NCI-H226 (cell line): ENCODE measurements at places on chromosomes 13 and 19.
A peak's percentile ranks its signal among the peaks of the same experiment; 100 is the strongest.

DNA sequence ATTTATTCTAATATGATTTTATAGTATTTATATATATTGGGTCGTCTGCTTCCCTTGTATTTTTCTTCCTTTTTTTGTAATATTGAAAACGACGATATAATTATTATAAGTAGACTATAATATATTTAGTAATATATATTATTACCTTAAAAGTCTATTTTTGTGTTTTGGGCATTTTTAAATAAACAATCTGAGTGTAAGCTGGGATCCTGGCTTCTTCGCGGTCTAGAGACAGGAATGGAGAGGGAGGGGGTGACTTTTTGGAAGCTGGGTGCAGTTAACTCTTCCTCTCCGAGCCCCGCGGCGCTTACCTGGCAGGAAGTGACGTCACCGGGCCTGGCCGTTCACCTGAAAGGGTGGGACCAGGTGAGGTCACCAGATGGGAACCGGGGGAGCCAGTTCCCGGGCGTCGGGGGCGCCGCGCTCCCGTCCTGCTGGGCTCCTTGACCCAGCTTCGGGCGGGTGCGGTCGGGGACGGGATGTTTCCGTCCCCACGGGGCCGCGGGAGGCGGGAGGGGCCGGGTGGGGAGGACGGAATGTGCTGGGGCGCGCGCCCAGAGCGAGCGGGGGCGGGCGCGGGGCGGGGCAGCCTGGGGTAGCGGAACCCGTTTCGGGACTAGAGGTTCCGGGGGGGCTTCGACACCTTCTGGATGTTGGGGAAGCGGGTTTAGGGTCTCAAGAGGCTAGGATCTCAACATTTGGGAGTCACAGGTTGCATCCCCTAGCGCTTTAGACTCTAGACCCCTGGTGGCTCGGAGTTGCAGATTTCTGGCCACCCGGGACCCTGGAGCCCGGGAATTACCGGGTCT lies 2.8 kb downstream of the ZFP36 start:
- DNase-seq, result peak; percentile 53

- DNase-seq, result no peak
These were observed 194.6 kb upstream of the NBEA start for GRCh38 chr13:34747507-34747906.

DNA sequence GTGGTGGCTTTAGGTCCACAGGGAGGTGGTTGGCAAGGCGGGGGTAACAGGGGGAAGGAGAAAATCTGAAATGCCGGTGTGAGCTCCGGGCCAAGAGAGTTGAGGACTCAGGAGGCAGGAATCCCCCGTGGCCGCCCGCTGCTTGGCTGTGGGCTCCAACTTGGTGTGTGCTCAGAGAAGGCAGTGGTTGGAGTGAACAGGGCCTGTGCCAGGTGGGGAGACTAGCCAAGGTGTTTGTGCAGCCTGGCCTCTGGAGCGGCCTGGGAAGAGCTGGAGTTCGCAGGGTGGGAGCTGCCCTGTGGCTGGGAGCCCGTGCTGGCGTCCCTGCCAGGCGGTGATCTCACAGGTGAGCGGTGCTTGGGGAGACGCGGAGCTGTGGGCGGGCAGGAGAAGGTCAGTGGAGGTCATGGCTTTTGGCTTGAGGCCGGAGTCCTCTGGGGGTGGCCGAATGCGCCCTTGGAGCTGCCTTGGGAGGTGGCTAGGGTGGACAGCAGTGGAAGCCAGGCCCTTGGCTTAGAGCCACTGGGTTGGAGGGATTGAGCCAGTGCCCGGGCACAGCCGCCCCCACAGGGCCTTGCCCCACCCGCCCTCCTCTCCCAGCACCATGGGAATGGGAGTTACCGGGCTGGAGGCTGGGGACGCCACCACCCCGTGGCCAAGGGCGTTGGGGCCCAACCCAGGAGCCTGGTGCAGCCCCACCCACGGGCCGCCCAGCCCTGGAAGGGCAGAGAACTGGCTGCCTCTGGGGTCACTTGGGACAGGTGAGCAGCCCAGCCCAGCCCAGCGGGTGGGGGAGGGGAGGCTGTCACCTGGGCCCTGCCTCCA lies 7.1 kb upstream of the CIRBP start:
- peak; percentile 92 for DNase-seq

GRCh38 chr13:113874579-113875428 lies 10.9 kb upstream of the GAS6 start:
- no peak for DNase-seq

GRCh38 chr13:84946192-84946591 lies 853.0 kb downstream of the SLITRK6 start:
- peak; percentile 5 for DNase-seq

DNA sequence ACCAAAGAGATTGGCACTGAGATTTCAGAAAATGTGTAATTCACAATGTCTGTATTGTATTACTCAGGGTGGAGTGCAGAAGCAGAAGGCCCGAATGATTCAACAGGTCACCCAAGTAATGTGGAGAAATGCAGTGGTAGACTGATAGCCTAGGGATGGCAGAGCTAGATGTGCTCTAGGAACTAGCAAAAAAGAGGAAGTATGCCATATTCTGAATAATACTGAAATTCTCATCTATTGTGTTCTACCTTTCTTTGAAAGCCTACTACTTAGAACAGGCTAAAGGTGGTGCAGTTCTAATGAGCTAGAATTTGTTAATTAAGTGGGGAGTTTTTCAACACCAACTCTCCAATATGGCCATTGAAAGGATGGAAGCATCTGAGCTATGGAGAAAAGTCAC lies 1449.8 kb upstream of the MIR17HG start:
- DNase-seq, result no peak

GRCh38 chr13:94978516-94978915 lies 266.2 kb upstream of the SOX21 start:
- no peak for DNase-seq

GRCh38 chr19:6958791-6959190 lies 62.4 kb downstream of the MBD3L2B start:
- no peak for DNase-seq

DNA sequence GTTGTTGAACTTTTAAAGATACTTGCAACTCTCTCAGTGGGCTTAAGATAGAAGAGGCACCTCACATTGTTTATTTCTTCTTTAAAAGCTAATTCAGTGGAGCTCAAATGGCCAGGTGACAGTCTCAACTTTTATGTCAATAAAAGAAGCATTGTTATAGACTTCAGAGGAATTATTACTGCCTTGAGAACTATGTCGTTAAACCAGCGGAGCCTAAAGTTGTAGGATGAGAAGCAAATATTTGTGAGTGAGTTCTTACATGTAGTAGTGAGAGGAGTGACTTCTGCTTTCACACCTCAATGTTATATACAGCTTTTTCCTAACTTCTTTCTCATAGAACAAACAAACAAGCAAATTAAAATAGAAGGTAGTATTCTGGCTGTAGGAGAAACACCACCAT lies 31.2 kb upstream of the DGKH start:
- DNase-seq, result no peak

DNA sequence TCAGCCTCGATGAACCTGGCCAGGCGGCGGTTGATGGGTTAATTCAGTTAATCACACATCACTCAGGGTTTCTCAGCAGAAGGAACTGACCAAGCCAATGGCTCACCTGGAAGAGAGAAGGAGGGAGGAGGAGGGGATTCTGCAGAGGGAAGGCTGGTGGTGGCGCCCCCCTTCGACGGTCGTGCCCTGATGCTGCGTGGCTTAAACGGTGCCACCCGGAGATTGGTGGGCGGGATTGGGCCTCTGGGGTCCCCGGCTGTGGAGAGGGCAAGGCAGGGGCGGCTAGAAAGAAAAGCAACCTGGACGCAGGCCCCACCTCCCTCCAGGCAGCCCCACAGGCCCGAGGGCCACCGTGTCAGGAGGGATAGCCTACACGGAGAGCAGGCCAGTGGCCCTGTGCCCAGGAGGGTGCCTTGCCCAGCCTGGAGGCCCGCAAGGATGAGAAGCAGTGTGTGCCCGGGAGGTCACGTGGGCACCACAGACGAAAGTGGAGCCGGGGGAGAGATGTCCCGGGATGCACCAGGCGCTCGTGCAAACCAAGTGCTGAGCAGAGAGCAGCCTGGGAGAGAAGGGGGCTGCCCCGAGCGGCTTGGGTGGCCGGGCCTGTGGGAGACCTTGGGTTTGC lies 16.0 kb downstream of the CSNK1G2 start:
- DNase-seq, result no peak

- no peak for DNase-seq
These were observed 3.1 kb upstream of the FPR1 start for GRCh38 chr19:51754770-51755169.

DNA sequence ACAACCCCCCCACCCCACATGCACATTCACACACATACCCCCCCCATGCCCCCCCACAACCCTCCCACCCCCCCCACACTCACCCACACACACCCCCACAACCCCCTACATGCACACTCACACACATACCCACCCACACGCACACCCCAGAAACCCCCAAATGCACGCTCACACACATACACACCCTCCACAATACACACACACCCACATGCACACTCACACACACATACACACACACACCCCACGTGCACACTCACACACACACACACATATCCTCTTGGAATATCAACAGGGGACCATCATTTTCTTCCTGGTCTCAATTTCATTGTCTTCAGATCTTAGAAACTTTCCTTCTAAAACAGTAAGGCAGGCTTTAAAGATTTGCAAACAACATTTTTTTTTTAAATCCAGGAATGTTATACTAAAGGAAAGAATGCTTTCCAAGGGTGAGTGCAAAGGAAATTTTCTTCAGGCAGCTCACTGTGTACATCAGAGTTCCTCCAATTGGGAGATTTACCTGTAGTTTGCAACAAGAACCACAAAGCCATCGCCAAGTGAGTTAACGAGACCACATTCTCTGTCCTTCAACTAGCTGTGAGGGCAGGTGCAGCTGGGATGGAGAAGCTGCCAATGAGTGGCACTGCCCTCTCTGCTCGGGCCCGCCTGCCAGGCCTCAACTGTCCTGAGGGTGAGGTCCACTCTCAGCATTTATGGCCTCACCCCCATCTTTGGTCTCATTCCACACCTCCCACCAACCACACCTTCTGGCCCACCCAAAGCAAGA lies 53.0 kb downstream of the MRPL57 start:
- no peak for DNase-seq

GRCh38 chr13:95579303-95579702 lies 26.8 kb downstream of the CLDN10 start:
- no peak for DNase-seq

DNA sequence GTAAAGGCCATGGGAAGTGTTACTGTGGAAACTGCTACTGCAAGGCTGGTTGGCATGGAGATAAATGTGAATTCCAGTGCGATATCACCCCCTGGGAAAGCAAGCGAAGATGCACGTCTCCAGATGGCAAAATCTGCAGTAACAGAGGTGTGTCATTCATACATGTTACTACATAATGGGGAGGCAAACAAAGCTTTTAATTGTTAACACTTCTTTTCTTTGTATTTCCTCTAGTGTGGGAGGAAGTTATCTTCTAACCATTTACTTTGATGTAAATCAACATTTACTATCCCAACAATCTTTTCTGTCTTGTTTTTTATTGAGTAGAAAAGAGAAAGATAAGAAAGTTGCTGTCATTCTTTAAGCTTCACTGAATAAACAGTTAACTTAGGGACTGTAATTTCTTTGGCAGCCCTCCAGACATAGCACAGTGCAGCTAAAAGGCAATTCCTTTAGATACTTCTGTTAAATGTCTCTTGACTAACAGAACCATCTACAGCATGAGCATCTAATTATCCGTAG lies 126.9 kb downstream of the ITGBL1 start:
- peak; percentile 58 for DNase-seq

DNA sequence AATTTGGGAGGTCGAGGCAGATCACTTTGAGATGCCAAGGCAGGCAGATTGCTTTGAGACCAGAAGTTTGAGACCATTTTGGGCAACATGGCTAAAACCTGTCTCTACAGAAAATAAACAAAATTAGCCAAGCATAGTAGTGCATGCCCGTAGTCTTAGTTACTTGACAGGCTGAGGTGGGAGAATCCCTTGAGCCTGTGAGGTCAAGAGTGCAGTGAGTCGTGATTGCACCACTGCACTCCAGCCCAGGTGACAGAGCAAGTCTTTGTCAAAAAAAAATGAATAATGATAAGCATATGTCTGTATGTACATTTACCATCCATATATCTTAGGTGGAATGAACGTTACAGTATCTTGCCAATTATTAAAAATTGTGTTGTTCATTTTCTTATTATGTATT lies 2447.7 kb downstream of the PCDH9 start:
- DNase-seq, result peak; percentile 3

DNA sequence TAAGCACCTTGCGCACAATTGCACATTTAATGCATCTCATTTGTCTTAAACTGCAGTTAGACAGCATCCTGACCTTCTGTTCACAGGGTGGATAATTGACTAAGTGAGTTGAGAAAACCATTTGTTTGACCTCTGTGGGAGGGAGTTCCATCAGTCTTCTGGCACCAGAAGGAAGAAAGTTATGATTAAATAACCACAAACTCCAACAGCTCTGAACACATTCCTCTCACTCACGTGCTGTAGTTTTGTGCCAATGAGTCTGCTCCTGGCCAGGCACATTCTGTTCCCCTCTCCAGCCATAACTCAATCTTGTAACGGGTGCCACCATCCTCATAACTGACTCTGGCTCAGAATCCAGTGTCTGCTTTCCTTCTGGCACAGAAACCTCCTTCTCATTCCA lies 817.2 kb downstream of the SLITRK1 start:
- DNase-seq, result peak; percentile 93

GRCh38 chr19:3576696-3577443 lies 4.1 kb downstream of the HMG20B start:
- no peak for DNase-seq

DNA sequence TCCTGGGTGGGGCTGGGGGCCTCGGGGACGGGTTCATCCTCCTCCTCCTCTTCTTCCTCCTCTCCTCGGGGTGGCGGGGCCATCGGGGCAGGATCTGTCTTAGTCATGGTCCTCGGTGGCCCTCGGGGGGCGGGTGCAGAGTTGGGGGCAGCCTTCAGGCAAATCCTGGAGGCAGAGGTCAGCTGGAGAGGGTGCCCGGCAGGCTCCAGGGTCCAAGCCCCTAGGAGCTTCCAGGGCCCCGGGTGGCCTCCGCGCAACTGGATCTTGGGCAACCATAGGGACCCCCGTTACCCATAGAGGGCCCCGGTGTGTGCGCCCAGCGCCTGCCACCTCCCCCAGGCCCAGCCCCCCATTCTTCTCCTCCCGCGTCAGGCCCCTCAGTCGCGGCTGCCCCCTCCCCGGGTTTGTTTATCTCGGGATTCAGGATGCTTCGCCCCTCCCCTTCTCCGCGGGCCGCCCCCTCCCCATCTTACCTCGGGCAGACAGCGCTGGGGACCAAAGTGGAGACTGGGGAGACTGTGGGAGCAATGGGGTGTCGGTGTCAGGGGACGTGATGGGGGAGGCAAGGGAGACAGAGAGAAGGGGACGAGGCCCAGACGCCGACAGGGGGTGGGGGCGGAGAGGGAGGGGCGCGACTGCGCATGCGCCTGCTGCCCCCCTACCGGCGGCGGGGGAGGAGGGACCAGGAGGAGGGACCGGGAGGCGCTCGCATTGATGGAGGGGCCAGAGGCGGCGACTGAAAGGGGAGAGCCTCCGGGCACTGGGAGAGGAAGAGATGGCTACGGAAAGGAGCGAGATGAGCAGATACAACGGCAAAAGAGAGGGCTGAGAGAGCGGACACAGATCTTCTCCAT lies at the start of gene CLIP3:
Gene CLIP3, minus strand, starts transcription at position 623 of the 854 bp plus-strand sequence. Its CDS starts 516 bp downstream, at position 107.
- DNase-seq, result peak; percentile 46

- DNase-seq, result no peak
These were observed 917.6 kb downstream of the PCDH9 start for GRCh38 chr13:66312312-66313087.
